Lower lobe of right lung (tissue), 2 donors: ENCODE measurements at places on chromosomes 3 and 15. TPM values are rescaled to one million over a fixed set of nuclear protein-coding genes. Genes with fewer than 3 reads are reported as not detected.

The MON1A gene
- total RNA-seq = 9.7 TPM

GRCh38 chr3:43534675-43535074 lies 87.1 kb downstream of the ANO10 start:
- DNase-seq = no peak

DNA sequence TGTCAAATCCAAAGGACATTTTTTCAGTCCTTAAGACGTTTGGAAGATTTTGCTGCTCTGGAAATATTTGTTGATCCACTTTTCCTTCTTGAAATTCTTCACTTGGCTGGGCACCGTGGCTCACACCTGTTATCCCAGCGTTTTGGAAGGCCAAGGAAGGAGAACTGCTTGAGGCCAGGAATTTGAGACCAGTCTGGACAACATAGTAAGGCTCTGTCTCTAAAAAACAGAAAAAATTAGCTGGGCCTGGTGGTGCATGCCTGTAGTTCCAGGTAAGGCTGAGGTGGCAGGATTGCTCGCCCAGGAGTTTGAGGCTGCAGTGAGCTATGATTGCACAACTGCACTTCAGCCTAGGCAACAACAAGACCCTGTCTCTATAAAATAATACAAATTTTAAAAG lies 173.9 kb upstream of the MITF start:
- DNase-seq = no peak

- no peak for DNase-seq
Measured at GRCh38 chr3:75341324-75342067, 322.6 kb upstream of the FRG2C start.

GRCh38 chr3:156106721-156107373 lies 13.5 kb upstream of the KCNAB1 start:
- no peak for DNase-seq

The SYNPR gene
- not detected for total RNA-seq

DNA sequence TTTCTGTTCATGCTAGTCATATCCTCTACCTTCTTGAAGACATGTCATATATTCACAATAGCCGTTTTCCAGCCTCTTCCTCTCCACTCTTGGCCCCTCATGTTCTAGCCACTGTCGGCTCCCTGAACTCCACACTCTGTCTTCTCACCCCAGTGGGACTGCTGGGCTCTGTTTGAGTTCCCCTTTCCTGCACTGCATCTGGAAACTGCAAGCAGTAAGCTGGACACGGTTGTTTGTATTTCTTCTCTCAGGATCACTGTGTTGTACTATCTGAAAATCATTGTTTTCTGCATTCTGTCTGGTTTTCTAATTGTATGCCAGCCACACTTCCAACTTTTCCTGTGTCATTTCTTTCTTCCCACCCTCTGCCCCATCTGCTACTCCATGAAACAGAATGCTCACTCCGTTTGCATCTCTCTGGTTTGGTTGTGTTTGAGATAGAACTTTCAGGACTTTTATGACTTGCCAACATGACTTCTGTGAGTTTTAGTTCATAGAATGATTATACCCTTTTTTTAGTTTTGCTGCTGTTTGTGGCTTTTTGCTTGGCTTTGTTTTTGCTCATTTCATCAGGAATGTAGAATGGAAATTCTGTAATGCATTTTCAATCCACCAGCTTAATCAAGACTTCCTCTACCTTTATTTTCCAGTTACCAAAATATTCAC lies 192.3 kb downstream of the PLCL2 start:
- no peak for DNase-seq

DNA sequence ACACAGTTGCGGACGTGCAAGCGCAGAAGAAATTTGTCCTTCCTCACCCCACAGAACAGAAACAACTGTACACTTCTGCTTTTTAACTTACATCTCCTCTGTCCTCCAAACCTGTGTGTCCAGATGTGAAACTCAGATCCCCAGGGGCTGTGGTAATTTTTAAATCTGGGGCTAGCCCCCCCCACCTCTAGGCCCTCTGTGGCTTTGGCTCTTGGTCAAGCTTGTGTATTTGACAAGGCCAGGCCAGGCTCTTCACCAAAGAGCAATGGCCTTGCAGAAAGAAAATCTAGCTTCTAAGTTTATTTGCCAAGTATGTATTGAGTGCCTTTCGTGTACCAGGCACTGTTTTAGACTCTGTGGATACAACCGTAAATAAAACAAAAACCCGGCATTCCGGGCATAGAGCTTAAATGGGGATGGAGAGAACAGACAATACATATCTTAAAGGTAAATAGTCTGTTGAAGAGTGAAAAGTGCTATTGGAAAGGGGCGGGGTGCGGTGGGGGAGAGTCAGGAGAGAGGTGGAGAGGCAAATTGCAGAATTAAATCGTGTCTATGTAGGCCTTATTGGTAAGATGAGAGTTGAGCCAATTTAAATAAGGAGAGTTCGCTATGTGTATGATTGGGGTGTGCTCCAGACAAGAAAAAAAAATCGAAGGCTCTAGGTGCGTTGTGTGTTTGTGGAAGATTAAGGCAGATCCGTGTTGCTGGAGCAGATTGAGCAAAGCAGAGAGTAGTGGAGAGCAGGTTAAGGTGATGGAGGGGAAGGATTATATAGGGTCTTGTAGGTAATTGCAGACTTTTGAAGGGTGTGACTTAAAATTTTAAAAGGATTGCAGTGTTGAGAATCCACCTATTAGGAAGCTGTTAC lies 781 bp upstream of the DPH6 start:
- DNase-seq = no peak

The COL6A5 gene
- total RNA-seq = 4.5 TPM

The ATP13A5 gene
- 2.0 TPM for total RNA-seq

DNA sequence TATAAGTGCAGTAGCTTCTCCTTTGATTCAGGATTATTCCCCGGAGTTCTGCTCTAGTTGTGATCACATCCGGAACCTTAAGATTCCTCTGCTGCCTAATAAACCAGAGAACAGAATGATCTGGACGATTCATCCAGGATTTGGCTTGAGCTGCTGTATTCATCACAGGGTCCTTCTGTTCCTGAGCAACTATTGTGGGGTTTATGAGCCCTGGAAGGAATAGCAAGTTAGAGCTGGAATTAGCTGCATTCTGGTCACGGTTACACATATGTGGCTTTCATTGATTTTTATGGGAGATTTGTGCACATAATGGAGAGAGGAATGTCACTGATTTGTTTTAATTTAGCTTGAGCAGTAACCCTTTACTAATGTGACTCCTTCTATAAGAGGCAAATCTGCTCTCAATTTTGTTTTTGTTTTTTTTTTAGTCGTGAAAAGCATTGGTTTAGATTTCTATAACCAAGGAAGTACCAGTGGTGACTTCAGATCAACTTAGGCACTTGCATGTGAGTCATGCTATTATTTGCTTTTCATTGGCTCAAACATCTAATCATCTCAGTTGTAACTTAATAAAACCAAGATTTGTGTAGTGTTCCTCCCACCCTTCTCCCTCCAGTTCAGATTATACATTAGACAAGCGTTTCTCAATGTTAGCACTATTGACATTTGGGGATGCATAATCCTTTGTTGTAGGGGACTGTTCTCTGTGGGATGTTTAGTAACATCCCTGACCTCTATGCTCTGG lies 148.5 kb downstream of the OTOL1 start:
- no peak for DNase-seq

DNA sequence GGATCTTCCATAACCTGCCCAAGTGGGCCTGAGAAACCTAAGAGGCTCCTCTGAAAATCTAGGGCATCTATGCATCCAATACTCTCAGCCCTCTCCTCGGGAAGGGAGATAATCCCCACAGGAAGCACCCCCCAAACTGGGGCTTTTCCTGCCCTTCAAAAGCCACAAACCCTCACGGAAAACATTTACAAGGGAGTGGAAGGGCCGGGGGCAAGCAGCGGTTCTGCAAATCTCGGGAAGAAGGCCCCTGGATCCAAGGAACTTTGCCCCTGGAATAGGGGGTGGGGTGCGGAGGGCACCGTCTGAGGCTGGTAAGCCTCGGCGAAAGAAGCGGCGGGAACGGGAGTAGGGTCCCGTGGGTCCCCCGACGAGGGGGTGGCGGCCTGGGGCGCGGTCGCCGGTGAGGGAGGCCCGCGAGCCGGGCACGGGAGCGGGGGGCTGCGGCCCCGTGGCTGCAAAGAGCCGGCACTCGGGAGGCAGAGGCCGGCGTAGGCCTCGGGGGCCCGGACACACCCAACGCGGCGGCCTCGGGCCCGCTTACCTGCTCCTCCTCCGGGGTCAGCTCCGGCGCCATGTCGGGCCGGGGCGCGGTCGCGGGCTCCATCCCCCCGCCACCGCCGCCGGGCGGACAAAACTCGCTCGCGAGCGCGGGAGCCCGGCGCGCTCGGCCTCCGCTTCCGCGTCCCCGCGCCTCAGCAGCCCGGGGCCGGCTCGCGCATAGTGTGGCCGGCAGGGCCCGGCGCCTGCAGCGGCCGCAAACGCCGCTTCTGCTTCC lies 755 bp downstream of the PTPN9 start:
- peak; percentile 62 for DNase-seq

The CAMP gene
- total RNA-seq = 2.3 TPM

GRCh38 chr15:48945386-48945785 lies 18.3 kb downstream of the SHC4 start:
- no peak for DNase-seq

The IGF2BP2 gene
- total RNA-seq = 19.4 TPM

- no peak for DNase-seq
Measured at GRCh38 chr3:71601811-71602210, 18.3 kb upstream of the FOXP1 start.

The VILL gene
- total RNA-seq = 12.5 TPM

DNA sequence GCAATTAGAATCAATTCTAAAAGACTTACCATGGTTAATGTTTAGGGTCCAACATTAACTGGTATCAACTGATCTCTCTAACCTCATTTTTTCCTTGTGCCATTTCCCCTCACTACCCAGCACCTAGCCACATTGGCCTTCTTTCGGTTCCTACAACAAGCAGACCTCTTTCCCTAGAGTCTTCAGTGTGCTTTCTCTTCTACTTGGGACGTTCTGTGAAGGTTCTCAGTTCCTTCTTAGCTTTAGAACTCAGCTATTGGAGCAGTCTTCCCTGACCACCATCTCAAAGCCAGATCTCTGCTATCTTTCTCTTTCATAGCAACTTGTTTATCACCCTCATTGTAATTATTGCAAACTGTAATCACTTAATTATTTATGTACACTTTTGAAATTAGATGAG lies 31.5 kb upstream of the MINDY4B start:
- no peak for DNase-seq

DNA sequence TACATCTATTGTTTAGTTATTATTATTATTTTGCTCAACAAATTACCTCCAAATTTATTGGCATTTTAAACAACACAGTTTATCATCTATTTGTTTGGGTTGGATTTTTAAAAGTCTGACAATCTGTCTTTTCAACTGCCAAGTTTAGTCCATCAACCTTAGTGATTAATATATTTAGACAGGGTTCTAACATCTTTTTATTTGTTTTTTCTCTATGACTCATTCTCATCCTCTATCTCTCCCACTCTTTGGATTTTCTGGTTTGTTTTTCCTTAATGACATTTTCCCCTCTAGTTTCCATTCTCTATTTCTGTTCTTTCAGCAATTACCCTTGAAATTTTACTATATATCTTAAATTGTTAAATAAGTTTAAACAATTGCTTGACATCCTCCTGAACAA lies 41.9 kb downstream of the EMC4 start:
- DNase-seq = no peak

DNA sequence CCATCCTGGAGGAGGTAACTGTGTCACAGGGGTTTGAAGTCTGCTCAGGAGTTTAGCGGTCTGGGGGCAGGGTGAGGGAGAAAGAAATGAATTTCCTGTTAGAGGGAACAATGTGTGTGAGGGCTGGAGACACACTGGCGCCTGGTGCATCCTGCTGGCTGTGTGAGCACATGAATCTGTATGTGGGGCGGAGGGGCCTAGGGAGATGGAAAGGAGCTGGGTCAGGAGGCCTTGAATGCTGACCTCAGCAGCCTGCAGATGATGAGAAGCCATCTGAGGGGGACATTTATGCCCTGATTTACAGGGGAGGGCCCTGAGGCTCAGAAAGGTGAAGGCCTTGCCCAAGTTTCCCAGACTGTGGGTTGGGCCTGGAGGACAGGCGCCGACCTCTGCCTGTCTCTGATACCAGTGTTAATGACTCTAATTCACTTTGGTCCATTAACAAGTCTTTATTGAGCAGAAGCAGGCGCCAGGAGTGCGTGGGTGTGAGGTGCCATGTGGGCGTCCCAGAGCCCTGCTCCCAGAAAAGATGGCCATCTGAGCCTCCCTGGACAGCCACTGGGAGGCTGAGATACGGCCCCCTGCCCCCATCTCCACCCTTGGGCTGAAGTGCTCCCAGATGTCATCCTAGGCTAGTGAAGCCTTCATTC lies 34.8 kb downstream of the LINGO1 start:
- DNase-seq = no peak

The APBA2 gene
- 3.8 TPM for total RNA-seq

DNA sequence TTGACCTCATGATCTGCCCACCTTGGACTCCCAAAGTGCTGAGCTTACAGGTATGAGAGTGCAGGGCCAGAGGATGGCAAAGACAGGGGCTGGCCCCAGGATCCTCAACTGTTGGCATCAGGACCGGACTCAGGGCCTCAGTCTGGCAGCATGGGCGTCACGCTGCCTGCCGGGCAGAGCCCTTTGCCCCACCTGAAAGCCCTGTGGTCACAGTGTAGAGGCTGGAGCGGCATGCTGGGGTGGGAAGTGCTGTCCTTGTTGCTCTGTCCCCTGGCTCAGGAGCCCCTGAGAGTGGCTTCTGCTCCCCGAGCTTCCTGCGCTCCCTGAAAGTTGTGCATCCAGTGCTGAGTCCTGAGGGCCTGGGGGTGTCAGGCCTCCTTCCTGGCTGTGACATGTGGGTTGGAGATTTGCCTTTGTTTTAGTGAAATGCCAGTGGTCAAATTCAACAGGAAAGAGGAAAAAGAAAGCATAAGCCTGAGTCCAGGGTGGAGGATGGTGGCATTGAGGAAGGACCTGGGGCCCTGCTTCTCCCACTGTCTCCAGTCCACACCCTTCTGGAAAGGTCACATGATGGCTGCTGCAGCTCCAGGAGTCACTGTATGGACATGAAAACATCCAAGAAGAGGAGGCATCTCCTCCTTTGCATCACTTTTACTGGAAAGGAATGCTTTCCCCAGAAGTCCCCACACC lies 147.2 kb downstream of the OR4M2 start:
- no peak for DNase-seq

- no peak for DNase-seq
Measured at GRCh38 chr3:125402639-125403038, 27.5 kb upstream of the ZNF148 start.

GRCh38 chr15:64807051-64807749 lies 18.2 kb downstream of the PIF1 start:
- DNase-seq = no peak

DNA sequence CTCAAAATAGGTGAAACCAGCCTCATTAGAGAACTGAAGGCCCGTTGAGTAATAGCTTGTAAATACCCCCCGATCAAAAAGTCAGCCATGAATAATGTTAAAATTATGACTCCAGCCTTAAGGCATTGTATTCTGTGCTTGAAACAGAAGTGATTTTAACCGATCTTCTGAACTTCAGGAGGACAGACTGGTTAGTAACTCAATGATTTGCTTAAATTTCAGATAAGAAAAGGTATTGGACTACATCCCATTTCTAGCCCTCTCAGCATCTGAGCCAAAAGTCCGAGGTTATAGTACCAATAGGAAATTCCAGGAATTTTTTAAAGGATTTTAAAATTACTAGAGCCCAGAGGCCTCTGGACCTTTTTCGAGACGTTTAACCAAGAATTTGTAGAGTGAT lies 67.7 kb upstream of the FGF12 start:
- no peak for DNase-seq

The EXOG gene
- total RNA-seq = 12.3 TPM

GRCh38 chr3:149454746-149455145 lies 19.8 kb upstream of the TM4SF4 start:
- DNase-seq = no peak
